ENCODE measurements at places on chromosomes 16 and 17. TPM values are rescaled to one million over a fixed set of nuclear protein-coding genes. Genes with fewer than 3 reads are reported as not detected.
A peak's percentile ranks its signal among the peaks of the same experiment; 100 is the strongest.

DNA sequence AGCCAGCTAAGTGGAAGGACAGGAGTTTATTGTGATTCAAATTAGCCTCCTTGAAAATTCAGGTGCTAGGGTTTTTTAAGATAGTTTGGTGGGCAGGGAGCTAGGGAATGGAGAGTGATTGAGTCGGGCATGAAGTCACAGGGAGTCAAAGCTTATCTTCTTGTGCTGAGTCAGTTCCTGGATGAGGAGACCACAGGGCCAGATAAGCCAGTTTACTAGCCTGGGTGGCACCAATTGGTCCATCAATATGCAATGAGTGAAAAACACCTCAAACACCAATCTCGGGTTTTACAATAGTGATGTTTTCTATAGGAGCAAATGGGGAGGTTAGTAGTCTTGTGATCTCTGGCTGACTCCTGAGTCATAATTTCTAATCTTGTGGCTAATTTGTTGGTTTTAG, 165.1 kb downstream of the ABCC12 start:
- H3K4me3 ChIP-seq = no peak overlapping the region
- H3K36me3 ChIP-seq = no peaks in the 10 kb centered on the region
- no peaks in the 10 kb centered on the region for H3K4me1 ChIP-seq
- H3K27me3 ChIP-seq = no peaks in the 10 kb centered on the region
- DNase-seq = peak; percentile 12
- H3K27ac ChIP-seq = no peak overlapping the region

DNA sequence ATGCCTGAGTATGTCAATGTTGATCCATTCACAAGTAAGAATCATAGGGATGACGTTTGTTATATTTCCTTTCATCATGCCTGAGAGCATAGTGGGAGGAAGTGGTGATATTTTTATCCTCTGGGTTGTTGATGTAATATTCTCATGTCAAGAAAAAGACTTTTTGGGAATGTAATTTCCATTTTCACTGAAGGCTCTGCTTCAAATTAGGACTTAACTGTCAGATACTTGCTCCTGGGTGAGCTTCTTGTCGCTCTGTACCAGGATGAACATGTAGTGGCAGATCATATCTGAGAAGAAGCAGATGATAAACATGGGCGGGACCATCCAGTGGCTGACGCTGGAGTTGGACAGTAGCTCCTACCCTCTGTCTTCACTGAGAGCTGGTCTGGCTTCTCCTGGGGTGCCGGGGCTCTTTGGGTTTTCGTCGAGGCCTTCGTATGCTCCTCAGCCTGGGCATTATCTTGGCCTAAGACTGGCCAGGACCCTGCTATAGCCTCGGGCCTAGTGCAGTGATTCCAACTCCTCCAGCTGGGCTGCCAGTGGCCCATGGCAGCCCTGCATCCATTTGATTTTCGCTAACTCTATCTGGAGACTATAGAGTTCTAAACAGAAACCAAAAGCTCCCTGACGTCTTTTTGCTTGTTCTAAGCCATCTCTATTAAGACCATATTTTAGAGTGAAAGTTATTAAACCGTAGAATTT, 19.7 kb downstream of the CYB5B start:
- H3K36me3 ChIP-seq = peaks cover 14% of the 10 kb centered on the region
- no peaks in the 10 kb centered on the region for H3K27me3 ChIP-seq
- H3K4me1 ChIP-seq = peaks cover 50% of the 10 kb centered on the region
- H3K4me3 ChIP-seq = peak overlapping the region; percentile 37
- no peak for DNase-seq

- no peak for DNase-seq
- H3K27ac ChIP-seq = no peak overlapping the region
- H3K36me3 ChIP-seq = no peaks in the 10 kb centered on the region
- no peak overlapping the region for H3K4me3 ChIP-seq
- H3K4me1 ChIP-seq = no peaks in the 10 kb centered on the region
These were observed 416.6 kb upstream of the PMFBP1 start for GRCh38 chr16:72588551-72588950.

- peaks cover 61% of the 10 kb centered on the region for H3K4me1 ChIP-seq
- H3K36me3 ChIP-seq = no peaks in the 10 kb centered on the region
- DNase-seq = no peak
- no peak overlapping the region for H3K4me3 ChIP-seq
- peak overlapping the region; percentile 31 for H3K27ac ChIP-seq
These were observed 108.0 kb upstream of the TBX2 start for GRCh38 chr17:61291451-61292285.

- no peak overlapping the region for H3K4me3 ChIP-seq
- H3K27me3 ChIP-seq = peaks cover 42% of the 10 kb centered on the region
- H3K4me1 ChIP-seq = peaks cover 8% of the 10 kb centered on the region
- no peaks in the 10 kb centered on the region for H3K36me3 ChIP-seq
These were observed 18.7 kb upstream of the JPH3 start for GRCh38 chr16:87583453-87584131.

DNA sequence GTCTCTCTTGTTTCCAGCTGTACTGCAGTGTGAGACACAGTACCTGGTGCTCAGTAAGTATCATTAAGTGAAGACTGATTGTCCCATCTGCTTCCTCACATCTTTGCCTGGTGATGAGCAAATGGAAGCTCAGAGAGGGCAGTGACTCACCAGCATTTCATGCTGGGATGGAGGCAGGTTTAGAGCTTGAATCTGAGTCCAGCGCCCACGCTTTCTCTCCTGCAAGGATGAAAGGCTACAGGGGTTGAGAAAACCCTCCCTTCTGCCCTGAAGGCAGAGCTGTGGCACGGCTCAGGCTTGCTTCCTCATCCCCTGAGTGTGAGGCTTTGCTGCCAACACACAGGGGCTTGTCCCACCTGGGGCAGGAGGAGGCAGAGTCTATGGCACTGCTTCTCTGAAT, 1.5 kb upstream of the RNF112 start:
- no peaks in the 10 kb centered on the region for H3K36me3 ChIP-seq
- no peak overlapping the region for H3K4me3 ChIP-seq
- no peak for DNase-seq

GRCh38 chr17:12296209-12296625, 275.5 kb downstream of the MAP2K4 start:
- H3K36me3 ChIP-seq = no peaks in the 10 kb centered on the region
- peaks cover 24% of the 10 kb centered on the region for H3K4me1 ChIP-seq
- peak overlapping the region; percentile 62 for H3K27ac ChIP-seq
- no peak for DNase-seq
- no peak overlapping the region for H3K4me3 ChIP-seq

GRCh38 chr17:28889996-28890395, 7.5 kb downstream of the FLOT2 start:
- no peaks in the 10 kb centered on the region for H3K27me3 ChIP-seq
- peaks cover 53% of the 10 kb centered on the region for H3K36me3 ChIP-seq
- DNase-seq = no peak
- H3K27ac ChIP-seq = peak overlapping the region; percentile 34
- H3K4me3 ChIP-seq = no peak overlapping the region
- peaks cover 50% of the 10 kb centered on the region for H3K4me1 ChIP-seq

GRCh38 chr16:53901408-53901807, 197.5 kb downstream of the FTO start:
- no peak overlapping the region for H3K27ac ChIP-seq
- peaks cover 38% of the 10 kb centered on the region for H3K4me1 ChIP-seq

DNA sequence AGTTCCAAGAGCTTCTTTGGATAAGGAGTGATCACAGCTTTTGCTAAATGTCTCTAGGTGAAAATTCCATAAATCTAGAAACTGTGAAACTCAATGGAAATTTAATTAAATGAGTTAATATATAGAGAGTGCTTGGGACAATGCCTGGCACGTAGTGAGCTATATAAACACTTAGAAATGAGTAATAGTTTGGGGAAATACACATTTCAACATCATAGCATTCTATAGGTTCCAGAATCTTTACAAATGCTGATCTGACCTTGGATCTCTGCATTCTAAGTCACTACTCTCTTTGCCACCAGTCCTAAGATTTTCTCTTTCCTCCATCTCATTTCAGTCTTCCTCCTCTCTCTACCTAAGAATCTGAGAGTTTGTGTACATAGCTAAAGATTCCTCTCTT, 175.6 kb downstream of the SOX9 start:
- no peak overlapping the region for H3K4me3 ChIP-seq
- peaks cover 38% of the 10 kb centered on the region for H3K27me3 ChIP-seq
- no peak overlapping the region for H3K27ac ChIP-seq
- H3K4me1 ChIP-seq = no peaks in the 10 kb centered on the region
- no peaks in the 10 kb centered on the region for H3K36me3 ChIP-seq

DNA sequence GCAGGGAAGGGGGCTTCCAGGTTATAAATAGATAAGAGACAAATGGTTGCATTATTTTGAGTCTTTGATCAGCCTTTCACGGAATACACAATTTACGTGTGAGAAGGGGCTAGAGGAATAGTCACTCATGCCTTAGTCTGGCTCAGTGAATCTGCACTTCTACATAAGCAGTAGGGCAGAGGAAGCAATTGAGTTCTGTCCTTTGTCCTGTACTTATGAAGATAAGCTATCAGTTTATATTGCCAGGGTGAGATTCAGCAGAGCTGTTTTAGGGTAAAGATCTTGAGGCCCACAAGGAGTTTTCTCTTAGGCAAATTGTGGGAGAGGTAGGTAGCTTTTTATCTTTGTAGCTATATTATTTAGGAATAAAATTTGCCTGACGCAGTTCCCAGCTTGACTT, 33.3 kb downstream of the TOM1L1 start:
- no peak overlapping the region for H3K27ac ChIP-seq
- no peaks in the 10 kb centered on the region for H3K4me1 ChIP-seq
- DNase-seq = no peak
- no peak overlapping the region for H3K4me3 ChIP-seq

DNA sequence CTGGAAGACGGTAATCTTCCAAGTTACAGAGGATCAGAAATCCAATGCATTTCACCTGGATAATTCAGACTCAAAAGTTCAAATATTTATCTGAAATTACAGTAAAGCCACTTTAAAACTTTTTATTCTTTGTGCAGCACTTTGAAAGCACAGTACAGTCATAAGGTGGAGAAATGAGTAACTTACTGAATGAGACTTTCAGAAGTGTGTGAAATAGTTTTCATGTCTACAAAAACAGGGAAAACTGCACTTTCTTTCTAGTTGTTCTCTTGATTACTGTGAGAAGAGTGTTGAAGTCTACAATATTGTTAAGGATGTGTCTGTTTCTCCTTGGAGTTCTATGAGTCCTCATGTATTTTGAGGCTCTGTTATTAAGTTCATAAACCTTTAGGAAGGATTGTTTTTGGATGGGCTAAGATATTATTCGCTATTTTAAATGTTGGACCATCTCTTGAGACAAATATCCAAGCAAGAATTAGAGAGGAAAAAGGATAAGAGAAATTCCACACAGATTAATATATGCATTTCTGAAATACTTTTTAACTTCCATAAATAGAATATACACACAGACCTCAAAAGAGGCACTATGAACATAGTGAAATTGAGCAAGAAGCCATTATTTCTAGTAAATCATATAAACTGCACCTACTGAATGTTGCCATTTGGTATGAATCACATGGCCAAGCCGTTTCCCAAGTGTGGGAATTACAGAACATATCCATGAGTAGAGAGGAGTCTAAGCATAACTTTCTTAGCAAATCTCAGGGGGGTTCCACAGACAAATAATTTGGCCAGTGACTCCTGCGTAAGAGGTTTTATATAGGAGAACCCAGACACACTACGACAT, 83.6 kb upstream of the PLEKHM1 start:
- H3K4me3 ChIP-seq = no peak overlapping the region
- DNase-seq = no peak
- H3K36me3 ChIP-seq = no peaks in the 10 kb centered on the region
- H3K27ac ChIP-seq = no peak overlapping the region
- H3K4me1 ChIP-seq = peaks cover 3% of the 10 kb centered on the region
- H3K27me3 ChIP-seq = no peaks in the 10 kb centered on the region

DNA sequence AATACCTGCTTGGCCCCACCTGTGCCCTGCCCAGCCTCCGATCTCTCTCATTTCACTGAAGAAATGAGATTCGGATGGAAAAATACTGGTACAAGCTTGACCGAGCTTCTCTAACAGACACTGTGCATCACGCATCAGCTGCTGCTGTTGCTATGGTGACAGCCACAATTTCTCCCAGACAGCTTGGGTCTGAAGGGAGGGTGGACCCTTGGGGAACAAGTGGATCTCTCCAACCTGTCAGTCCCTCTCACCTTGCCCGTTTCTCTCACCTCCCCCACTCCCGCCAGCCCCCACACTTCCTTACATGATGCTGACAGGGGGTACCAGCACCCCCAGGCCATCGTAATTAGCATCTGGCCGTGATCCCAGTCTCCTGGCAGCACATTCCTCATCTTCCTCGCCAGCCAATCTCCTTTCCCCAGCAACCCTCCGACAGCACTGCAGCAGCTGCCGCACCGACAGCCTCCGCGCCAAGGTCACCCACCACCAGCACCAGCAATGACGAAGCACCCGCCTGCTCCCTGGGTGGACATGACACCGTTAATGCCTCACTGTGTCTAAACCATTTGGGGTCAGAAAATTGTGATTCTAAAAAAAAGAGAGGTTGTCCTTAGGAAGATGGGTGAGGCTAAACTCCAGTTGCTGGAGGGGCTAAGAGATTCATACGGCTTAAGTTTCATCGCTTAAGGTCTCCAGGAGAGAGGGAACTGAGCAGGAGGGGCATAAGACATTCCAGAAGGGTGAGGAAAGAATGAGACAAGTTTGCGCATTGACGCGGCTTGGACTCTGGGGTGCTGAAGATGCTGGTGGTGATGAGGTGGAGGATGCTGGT, 58.6 kb upstream of the TNRC6A start:
- H3K27ac ChIP-seq = peak overlapping the region; percentile 88
- no peaks in the 10 kb centered on the region for H3K27me3 ChIP-seq
- peak; percentile 93 for DNase-seq
- H3K36me3 ChIP-seq = no peaks in the 10 kb centered on the region
- H3K4me1 ChIP-seq = peaks cover 40% of the 10 kb centered on the region

DNA sequence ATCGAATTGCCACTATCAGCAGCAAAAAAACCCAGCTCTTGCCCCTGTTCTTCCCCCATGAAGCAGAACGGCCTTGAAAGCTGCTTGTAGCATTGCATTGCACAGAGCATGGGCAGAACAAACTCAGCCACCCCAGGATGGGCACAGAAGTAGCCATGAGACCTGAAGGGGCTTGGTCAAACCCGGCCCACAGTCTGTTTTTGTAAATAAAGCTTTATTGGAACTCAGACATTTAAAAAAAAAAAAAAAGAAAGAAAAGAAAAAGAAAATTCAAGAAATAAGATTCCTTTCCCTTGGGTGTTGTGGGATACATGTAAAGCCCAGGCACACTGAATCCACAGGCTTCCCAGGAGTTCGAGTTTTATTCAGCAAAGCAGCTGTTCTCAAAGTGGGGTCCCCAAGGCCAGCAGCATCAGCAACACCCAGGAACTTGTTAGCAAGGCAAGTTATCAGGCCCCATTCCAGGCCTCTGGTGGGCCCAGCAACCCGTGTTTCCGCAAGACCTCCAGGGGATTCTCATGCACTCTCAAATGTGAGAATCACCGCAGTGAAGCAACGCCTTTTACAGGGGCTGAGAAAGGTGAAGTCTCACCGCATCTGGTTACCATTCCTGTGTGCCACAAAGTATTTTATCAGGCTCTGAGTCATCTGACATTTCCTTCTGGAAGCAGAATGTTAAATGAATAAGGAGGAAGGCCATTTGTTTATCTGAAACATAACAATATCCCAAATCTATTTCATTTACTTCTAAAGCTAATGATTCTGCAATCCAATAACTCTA, 108.2 kb downstream of the SLC39A11 start:
- H3K4me3 ChIP-seq = no peak overlapping the region
- no peaks in the 10 kb centered on the region for H3K27me3 ChIP-seq
- H3K36me3 ChIP-seq = no peaks in the 10 kb centered on the region
- DNase-seq = no peak
- H3K27ac ChIP-seq = no peak overlapping the region

The MILR1 gene
- 6.6 TPM for total RNA-seq

The KRT39 gene
- total RNA-seq = not detected

The IKZF3 gene
- 1.6 TPM for total RNA-seq

The ADAMTS18 gene
- not detected for total RNA-seq

The ZNF646 gene
- 11.6 TPM for total RNA-seq

The IL17C gene
- not detected for total RNA-seq

The NEUROD2 gene
- total RNA-seq = not detected

The ATP2A1 gene
- not detected for total RNA-seq

Data from esophagus muscularis mucosa (tissue), 4 donors.